ENCODE measurements at places on chromosomes 11 and 22.

DNA sequence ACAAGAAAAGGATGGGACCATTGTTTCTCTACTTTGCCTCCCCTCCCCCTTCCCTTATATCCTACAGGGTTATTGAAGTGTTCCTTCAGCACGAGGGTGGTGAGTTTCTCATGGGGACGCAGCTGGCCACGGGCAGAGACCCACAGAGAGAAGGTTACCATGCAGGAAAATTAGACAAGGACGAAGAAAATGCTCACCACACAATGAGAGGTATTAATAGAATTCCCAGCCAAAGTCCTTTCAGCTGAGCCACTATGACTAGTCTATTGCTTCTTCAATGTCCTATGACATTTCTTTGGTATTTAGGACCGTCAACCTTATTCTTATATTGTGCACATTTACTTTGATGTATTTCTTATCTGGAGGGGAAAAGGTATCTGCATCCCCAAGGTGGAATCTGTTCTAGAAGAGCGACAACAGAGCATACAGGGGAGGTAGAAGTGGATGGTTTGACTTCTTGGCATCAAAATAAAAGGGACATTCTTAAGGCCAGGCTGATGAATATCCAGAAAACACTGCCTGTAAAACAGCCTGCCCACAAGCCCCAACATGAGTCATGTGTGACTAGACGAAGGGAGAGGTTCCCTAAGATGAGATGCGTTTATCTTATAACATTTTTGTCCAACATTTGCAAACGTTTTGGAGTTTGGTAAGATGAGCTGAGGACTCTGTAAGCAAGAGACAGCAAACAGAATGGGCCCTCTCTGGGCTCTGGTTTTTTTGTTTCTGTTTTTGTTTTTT is 209.8 kb upstream of the NARS2 start:
- DNase-seq = no peak

DNA sequence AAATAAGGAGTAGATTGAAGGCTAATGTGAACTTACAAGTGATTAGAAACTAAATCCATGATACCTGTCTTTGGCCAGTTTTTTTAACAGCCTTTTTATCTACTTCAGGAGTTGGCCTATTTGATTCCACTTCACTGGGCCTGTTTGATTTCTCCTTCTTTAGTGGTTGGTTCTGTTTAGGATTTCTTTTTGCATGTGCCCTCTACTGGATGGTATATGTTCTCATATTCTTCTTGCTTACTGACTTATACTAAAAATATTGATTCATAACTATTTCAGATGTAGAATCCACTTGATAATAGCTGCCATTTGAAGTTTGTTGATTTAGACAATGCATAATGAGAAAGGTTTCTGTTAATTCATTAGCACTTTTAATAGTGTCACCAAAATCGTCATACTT is 53.9 kb downstream of the USP47 start:
- DNase-seq = no peak

DNA sequence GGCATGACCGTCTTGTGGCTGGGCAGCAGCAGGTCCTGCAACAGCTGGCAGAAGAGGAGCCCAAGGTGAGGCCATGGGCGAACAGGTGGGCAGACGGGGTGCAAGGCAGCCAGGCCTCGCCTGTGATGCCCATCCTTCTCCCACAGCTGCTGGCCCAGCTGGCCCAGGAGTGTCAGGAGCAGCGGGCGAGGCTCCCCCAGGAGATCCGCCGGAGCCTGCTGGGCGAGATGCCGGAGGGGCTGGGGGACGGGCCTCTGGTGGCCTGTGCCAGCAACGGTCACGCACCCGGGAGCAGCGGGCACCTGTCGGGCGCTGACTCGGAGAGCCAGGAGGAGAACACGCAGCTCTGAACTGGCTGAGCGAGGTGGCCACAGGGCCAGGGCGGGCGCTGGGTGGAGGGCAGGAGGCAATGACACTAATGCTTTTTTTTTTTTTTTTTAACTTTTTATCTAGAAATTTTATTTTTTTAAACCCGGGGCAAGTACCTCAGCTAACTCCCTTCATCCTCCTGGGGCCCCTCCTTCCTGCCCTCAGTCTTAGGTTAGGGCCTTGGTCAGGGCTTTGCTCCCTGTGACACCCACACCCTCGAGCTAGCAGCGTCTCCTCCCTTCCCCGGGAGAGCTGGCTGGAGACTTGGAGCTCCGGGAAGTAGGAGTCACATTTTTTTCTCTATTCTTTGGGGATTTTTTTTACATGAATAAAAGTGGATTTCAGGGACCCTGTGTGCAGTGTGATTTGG is 16.0 kb downstream of the PLCB3 start:
- no peak for DNase-seq

GRCh38 chr11:16052750-16053149 is 303.6 kb downstream of the SOX6 start:
- DNase-seq = no peak

DNA sequence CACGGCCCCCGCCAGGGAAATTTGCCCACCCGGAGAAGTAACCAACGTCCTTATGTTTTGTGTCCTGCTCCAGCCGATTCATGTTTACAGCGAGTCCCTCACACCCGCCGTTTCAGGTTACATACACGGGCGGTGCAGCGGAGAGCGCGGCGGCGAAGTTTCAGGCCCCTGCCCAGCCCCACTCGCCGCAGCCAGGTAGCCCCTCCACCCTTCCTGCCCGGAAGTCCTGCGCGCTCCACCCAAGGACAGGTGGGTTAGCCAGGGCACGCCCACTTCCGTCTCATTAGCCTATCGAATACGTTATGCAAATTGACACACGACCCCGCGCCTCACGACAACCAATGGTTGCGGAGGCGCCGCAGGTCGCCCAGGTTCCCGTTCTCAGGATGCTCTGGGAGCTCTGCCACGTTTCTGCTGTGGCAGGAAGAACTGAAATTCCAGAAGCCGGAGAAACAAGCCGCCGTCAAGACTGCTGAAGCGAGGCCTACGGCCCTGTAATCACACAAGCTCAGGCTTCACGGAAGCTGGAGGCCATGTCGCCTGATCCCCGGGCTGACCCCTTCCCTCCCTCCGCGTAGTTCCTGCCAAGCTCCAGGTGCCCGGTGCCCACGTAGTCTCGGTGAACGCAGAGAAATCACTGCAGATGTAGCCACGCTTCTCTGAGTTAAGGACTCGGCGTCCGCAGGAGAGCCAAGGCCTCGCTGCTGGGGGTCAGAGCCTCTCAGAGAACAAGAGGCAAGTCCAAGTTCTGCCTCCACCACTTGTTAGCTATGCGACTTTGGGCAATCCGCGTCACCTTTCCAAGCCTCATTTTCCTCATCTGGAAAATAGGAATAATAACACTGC is 22.4 kb upstream of the MYH9 start:
- DNase-seq = peak; percentile 96

DNA sequence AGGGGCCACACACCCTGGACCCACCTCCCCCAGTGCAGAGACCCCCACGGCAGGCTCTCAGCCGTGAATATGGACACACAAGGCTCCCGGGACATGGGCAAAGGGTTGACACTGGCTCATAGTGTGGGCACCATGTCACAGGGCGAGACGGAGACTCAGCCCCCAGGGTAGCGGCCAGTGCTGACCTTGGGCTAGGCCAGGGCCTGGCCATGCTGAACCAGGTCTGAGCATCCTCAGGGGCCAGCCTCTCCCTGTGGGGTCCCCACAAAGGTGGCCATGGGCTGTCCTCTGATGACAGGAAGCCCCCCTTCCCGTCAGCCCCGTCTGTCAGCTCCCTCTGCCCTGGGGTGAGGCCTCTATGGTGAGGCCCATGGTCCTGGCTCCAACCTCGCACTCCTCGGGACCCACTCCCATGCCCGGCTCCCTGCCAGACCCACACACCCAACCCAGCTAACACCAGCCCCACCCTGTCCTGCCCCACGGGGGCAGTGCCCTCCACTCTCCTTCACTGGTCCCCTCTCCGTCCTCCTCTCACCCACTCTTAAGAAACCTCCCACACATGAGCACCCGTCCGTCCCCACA is 19.0 kb upstream of the PRODH start:
- no peak for DNase-seq

GRCh38 chr11:83158357-83158786 is 1.4 kb downstream of the PCF11 start:
- DNase-seq = no peak

DNA sequence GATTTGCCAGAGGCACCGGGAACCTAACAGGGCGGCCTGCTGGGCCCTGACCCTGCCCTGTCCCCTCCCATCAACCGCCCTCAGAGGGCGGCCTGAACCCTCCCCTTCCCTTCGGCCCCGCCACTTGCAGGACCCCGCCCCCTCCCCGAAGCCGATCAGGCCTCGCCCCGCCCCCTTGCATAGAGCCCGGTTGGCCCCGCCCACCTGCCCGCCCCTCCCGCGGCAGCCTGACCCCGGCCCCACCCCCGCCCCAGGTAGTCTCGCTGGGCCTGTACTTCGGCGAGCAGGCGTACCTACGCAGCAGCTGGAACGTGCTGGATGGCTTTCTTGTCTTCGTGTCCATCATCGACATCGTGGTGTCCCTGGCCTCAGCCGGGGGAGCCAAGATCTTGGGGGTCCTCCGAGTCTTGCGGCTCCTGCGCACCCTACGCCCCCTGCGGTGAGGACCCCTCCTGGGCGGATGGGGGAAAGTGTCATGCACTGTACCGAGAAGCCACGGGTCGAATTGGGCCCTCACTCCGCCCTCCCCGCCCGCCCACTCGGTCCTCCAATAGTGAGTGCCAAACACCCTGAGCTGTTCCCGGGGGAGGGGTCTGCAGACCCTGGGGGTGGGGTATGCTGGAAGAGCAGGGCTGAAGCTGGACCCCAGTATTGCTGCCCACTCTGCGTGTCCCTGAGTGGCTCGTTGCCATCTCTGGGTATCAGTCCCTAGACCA is 94.1 kb downstream of the CACNA1I start:
- no peak for DNase-seq

- peak; percentile 5 for DNase-seq
These were observed 762 bp upstream of the TBC1D22A start for GRCh38 chr22:46761539-46762237.

GRCh38 chr11:45181193-45181888 is 34.9 kb downstream of the PRDM11 start:
- DNase-seq = no peak

DNA sequence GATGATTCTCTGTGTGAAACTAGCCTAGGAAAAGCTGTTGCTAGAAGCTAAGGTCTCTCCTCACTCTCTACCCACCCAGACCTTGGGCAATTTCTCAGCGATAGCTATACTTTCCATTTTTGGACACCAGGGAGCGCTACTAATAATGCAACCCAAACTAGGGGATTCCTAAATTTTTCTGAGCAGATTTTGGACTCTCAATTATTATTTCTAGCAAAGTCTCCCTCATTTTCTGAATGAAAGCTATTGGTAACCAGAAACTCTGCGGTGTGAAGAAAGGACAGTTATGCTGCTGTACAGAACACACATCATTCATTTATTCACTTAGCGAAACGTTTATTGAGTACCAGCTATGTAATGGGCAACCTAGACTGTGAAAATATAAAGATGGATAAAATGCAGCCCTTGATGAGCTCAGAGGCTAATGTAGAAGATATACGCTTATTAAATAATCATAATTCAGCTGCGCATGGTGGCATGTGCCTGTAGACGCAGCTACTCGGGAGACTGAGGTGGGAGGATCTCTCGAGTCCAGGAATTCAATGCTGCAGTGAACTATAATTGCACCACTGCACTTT is 6.1 kb upstream of the STIM1 start:
- DNase-seq = peak; percentile 34

DNA sequence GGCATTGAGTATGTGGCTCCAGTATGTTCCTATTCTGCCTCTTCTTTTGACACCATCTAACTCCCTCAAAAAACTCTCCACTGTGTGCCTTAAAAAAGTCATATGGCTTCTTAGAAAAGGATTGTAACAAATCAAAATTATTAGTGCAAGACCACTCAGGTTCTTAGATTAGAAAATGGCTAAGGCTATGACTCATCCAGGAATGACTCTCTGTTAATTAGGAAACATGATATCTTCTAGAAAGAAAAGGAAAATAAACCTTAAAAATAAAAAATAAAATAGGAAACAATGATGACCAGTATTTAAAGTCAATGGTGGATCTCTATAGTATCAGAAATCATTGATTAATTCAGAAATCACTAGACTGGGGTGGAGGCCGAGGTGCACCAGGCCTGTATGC is 21.7 kb downstream of the SLC25A17 start:
- DNase-seq = no peak

DNA sequence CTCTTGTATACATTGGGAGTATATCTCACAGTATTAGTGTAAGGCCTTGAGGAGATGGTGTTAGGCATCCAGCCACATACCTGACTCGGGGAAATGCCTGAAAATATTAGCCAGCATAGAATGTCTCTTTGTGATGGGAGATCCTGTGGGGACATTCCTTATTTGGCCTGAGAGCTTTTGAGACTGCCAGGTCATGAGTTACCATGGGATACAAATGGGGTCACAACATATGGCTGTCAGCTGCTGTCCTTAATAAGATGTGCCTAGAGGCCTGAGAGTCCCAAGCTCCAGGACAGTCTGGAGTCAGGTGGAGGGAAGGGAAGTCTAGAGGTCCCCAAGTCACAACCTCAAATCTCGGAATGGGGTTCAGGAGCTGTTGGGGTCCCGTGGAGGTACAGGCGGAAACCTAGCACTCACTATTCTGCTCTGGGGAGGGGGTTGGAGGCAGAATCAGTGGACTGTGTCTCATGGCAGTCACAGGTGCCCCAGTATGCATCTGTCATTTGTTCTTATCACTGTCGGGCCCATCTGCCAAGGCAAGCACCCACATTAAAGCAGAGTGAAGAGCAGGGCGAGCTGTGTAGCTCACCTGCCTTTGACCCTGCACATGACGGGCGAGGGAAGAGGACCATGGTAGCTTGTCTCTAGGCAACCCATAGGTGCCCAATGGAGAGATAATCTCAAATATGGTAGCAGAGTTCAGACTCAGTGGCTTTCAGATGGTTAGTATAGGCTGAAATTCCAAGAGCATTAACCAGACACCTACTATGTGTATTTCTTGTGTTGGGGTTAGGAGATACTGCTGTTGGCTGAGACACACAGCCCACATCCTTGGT is 29.9 kb downstream of the KCNQ1OT1 start:
- DNase-seq = no peak

DNA sequence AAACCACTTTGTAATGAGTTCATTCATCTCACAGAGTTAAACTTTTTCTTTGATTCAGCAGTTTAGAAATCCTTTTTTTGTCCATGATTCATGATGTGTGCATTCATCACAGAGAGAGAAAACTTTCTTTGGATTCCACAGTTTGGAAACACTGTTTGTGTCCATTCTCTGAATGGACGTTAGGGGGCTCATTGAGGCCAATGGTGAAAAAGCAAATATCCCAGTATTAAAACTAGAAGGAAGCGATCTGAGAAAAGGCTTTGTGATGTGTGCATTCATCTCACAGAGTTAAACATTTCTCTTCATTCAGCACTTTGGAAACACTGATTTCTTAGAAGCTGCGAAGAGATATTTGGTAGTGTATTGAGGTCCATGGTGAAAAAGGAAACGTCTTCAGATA is 155.6 kb upstream of the TRIM48 start:
- DNase-seq = no peak

DNA sequence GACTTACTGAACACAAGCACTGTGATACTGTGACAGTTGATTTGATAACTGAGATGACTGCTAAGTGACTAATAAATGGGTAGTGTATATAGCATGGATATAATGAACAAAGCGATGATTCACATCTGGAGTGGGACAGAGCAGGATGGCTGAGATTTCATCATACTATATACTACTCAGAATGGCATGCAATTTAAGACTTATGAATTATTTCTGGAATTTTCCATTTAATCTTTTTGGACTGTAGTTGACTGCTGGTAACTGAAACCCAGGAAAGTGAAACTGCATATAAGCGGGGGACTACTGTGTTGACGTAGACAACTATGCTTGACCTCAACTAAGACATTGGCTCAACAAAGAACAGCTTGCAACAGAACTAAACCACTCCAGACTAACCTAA is 20.0 kb upstream of the NUCB2 start:
- peak; percentile 12 for DNase-seq
